HCT116 (cell line): ENCODE measurements at places on chromosomes 2 and 18. TPM values are rescaled to one million over a fixed set of nuclear protein-coding genes. Genes with fewer than 3 reads are reported as not detected.

SLC66A2 gene
- total RNA-seq, result 44.9 TPM

RPE gene
- total RNA-seq, result 67.6 TPM

CFAP221 gene
- 0.96 TPM for total RNA-seq

PROKR1 gene
- not detected for total RNA-seq

AOX1 gene
- total RNA-seq, result 0.71 TPM

ABHD1 gene
- total RNA-seq, result not detected

SPATA3 gene
- total RNA-seq, result not detected

EFR3B gene
- 0.96 TPM for total RNA-seq

CROCC2 gene
- not detected for total RNA-seq

ARHGAP28 gene
- not detected for total RNA-seq

C2orf78 gene
- total RNA-seq, result 1.5 TPM

MYO5B gene
- 32.1 TPM for total RNA-seq

DNA sequence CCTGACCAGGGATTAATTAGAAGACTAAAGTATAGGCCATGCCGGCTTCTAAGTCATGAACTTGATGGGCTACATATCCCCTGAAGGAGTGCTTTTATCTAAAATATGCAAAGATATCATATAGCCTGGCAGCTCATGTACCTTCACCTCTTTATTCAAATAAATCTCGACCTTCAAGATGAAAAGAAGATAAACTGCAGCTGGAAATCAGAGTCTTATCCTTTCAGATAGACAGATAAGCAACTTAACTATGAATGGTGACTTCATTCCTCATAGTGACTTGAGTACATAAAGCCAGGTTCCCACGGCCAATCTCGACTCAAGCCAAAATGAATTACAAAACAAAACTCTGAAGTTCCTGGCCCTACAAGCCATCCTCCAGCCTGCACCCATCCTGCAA, 165.3 kb upstream of the KLHL29 start:
- H3K4me3 ChIP-seq, result no peak overlapping the region
- no peaks in the 10 kb centered on the region for H3K4me1 ChIP-seq
- no peak for DNase-seq

GRCh38 chr2:8627692-8628085, 54.2 kb upstream of the ID2 start:
- H3K27ac ChIP-seq, result peak overlapping the region; percentile 91
- no peaks in the 10 kb centered on the region for H3K36me3 ChIP-seq
- H3K4me3 ChIP-seq, result peak overlapping the region; percentile 56
- H3K4me1 ChIP-seq, result peaks cover 60% of the 10 kb centered on the region
- no peak for DNase-seq

GRCh38 chr18:5868218-5868854, 27.0 kb downstream of the TMEM200C start:
- H3K27ac ChIP-seq, result no peak overlapping the region
- H3K4me3 ChIP-seq, result no peak overlapping the region
- no peaks in the 10 kb centered on the region for H3K36me3 ChIP-seq
- no peak for DNase-seq
- H3K27me3 ChIP-seq, result no peaks in the 10 kb centered on the region

GRCh38 chr2:54233832-54234649, 22.0 kb downstream of the TSPYL6 start:
- no peaks in the 10 kb centered on the region for H3K36me3 ChIP-seq
- H3K27ac ChIP-seq, result no peak overlapping the region
- no peak for DNase-seq
- H3K4me3 ChIP-seq, result no peak overlapping the region
- H3K27me3 ChIP-seq, result no peaks in the 10 kb centered on the region

DNA sequence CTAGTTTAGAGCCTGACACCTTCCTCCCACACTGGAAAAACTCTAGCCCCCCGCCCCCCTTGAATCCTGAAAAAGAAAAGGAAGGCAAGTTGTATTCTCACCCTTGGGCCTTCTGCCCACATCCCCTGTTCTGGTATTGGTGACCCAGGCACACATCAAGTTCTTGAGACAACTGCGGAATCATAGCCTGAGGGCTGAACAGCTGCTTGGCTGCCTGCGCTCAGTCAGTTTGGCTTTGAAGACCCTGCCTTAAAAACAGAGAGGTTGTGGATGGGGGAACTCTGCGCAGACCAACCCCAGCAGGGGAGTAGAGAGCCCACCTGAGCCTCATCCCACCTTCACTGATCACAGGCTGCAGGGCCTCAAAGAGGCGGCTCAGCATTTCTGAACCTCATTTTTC, 229.2 kb downstream of the ANAPC1 start:
- no peak overlapping the region for H3K27ac ChIP-seq
- peaks cover 11% of the 10 kb centered on the region for H3K4me1 ChIP-seq
- no peak overlapping the region for H3K4me3 ChIP-seq
- DNase-seq, result no peak
- no peaks in the 10 kb centered on the region for H3K36me3 ChIP-seq
- H3K27me3 ChIP-seq, result no peaks in the 10 kb centered on the region

- DNase-seq, result no peak
- H3K27me3 ChIP-seq, result no peaks in the 10 kb centered on the region
- H3K27ac ChIP-seq, result no peak overlapping the region
- H3K36me3 ChIP-seq, result no peaks in the 10 kb centered on the region
- no peak overlapping the region for H3K4me3 ChIP-seq
Measured at GRCh38 chr18:3209859-3210569, 9.8 kb downstream of the MYOM1 start.

DNA sequence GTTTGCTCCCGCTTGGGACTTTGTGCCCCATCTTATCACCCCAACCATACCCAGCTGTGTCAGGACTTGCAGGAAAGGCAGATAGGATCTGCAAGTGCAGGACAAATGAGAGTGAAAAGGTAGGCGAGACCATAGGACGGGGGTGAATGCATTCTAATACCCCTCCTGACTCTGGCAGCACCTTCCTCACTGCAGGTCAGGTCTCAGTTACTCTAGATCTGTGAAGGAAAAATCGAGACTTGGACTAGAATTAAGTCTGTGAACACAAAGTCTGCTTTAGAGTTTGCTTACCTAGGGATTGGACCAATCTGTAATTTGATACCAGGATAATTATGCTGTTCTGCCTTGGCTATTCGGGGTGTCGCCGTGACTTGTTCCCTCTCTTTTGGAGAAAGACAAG, 19.7 kb downstream of the NT5DC4 start:
- H3K4me3 ChIP-seq, result no peak overlapping the region
- no peaks in the 10 kb centered on the region for H3K27me3 ChIP-seq
- no peak for DNase-seq
- H3K4me1 ChIP-seq, result peaks cover 15% of the 10 kb centered on the region

DNA sequence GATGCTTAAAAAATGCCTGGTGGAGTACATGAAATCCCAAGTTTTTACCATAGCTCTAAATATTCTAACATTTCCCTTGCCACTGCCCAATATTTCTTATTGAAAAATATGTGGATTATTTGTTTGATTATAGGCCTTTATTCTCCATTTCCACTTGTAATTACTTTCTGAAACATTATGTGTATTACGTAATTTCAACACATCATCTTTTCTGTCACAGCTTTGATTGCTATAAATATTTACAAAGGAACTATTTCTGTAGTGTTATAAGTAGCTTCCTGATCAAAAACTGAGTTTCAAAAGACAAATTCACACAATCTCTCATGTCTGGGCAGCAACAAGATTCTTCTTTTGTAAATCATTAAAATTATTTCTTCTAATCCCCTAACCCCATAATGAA, 859.6 kb upstream of the CRIM1 start:
- no peak overlapping the region for H3K4me3 ChIP-seq
- DNase-seq, result no peak
- H3K27me3 ChIP-seq, result no peaks in the 10 kb centered on the region

DNA sequence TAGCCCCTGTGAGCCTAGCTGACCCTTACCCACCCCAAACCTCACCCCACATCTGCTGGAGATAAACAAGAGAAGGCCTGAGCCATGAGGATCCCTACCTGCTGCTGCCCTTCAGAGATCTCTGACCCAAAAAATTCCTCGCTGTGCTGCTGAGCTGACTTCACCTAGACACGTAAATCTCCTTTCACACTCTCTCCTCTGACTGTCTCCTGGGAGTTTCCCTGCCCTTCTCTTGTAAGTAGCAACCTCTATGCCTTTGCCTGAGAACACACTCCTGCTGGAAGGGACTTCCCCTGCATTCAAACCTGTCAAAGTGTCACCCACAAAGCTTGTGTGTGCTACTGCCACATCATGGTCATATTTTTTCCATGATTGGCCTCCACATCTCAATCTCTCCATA, 134.2 kb upstream of the NOL4 start:
- H3K27ac ChIP-seq, result no peak overlapping the region
- H3K36me3 ChIP-seq, result no peaks in the 10 kb centered on the region
- DNase-seq, result no peak
- H3K4me3 ChIP-seq, result no peak overlapping the region

DNA sequence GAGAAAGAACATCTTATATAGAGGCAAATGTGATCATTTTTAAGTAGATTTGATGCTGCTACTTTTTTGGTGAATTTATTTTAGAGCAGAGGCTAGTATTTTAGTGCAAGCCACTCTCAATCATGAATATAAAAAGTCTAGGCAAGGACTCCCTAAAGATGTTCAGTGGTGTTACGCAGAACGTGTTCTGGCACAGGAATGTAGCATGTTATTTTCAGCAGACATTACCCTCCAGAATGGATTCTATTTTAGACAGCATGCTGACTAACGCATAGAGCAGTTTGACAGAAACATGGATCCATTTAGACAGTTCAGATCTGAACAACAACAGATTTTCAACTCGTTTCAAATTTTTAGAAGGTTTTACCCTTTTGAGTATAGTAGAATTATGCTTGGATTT, 54.1 kb downstream of the DSC3 start:
- H3K4me1 ChIP-seq, result peaks cover 20% of the 10 kb centered on the region
- H3K4me3 ChIP-seq, result no peak overlapping the region
- no peaks in the 10 kb centered on the region for H3K36me3 ChIP-seq

- no peak overlapping the region for H3K27ac ChIP-seq
- no peaks in the 10 kb centered on the region for H3K36me3 ChIP-seq
- no peaks in the 10 kb centered on the region for H3K27me3 ChIP-seq
- DNase-seq, result no peak
Measured at GRCh38 chr2:168543037-168543436, 87.0 kb downstream of the CERS6 start.

- H3K4me3 ChIP-seq, result no peak overlapping the region
- H3K4me1 ChIP-seq, result peaks cover 32% of the 10 kb centered on the region
- H3K36me3 ChIP-seq, result no peaks in the 10 kb centered on the region
- no peak for DNase-seq
Measured at GRCh38 chr2:159067971-159068370, 99.5 kb downstream of the TANC1 start.

- H3K27me3 ChIP-seq, result no peaks in the 10 kb centered on the region
- no peak overlapping the region for H3K27ac ChIP-seq
- no peak overlapping the region for H3K4me3 ChIP-seq
Measured at GRCh38 chr2:171169839-171170238, 9.1 kb upstream of the TLK1 start.

- H3K4me3 ChIP-seq, result no peak overlapping the region
- no peaks in the 10 kb centered on the region for H3K36me3 ChIP-seq
- no peaks in the 10 kb centered on the region for H3K27me3 ChIP-seq
- H3K4me1 ChIP-seq, result no peaks in the 10 kb centered on the region
Measured at GRCh38 chr18:28189400-28190239, 12.7 kb upstream of the CDH2 start.

GRCh38 chr2:54475285-54475684, 19.2 kb downstream of the SPTBN1 start:
- no peak overlapping the region for H3K4me3 ChIP-seq
- H3K27ac ChIP-seq, result no peak overlapping the region
- H3K4me1 ChIP-seq, result peaks cover 14% of the 10 kb centered on the region
- no peaks in the 10 kb centered on the region for H3K36me3 ChIP-seq

DNA sequence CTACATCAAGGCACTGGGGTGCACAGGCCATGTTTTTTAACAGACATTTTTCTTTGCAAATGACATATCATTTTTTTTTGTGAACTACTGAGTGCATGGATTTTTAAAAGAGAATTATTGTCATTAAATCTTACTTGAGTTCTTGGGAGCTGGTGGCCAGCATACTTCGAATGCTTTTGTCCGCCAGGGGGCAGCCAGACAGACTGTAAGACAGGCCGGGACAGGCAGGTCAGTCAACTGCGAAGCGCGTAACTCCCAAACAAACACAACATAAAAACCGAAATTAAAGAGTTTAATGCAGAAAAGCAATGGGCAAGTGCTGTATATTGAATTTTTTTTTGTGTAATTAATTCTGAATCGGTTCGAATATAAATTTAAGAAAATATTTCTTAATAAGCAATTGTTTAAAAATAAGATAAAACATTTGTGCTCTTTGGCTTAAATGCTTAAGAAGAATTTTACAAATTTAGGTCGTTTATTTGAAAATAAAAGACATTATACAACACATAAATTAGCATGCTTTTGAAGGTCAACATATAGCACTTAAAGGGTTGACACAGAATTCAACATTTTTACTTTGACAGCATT, 142.2 kb upstream of the PXDN start:
- no peaks in the 10 kb centered on the region for H3K36me3 ChIP-seq
- no peak overlapping the region for H3K4me3 ChIP-seq
- H3K27me3 ChIP-seq, result peaks cover 25% of the 10 kb centered on the region

GRCh38 chr2:240289701-240290431, 145.6 kb upstream of the GPC1 start:
- no peaks in the 10 kb centered on the region for H3K36me3 ChIP-seq
- H3K27ac ChIP-seq, result no peak overlapping the region
- H3K4me3 ChIP-seq, result no peak overlapping the region
- H3K27me3 ChIP-seq, result no peaks in the 10 kb centered on the region
- DNase-seq, result no peak

- H3K27ac ChIP-seq, result no peak overlapping the region
- DNase-seq, result no peak
- H3K4me3 ChIP-seq, result no peak overlapping the region
- H3K4me1 ChIP-seq, result peaks cover 19% of the 10 kb centered on the region
- no peaks in the 10 kb centered on the region for H3K27me3 ChIP-seq
Measured at GRCh38 chr2:45698554-45698953, 47.1 kb downstream of the PRKCE start.

DNA sequence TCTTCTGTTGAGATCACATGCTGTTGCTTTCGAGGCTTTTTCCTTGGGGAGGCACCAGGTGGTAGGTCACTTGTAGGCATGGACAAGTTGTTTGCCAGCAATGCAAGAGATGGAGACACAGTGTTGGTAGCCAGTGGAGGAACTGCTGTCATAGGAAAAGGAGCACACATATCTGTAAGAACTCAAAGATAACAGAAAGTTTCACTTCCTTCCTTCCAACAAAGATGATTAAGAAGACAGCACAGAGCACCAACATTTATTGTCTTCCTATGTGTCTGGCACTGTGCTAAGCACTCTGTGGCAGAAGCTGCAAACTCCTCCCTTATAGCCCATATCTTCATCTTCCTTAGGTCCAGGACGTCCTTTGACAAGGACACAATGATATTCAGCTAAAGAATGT, 64.5 kb upstream of the AMMECR1L start:
- no peaks in the 10 kb centered on the region for H3K4me1 ChIP-seq
- no peaks in the 10 kb centered on the region for H3K27me3 ChIP-seq
- peaks cover 19% of the 10 kb centered on the region; the same call in 1 of the 2 replicates for H3K36me3 ChIP-seq
- H3K27ac ChIP-seq, result no peak overlapping the region
- H3K4me3 ChIP-seq, result no peak overlapping the region

- no peaks in the 10 kb centered on the region for H3K36me3 ChIP-seq
- H3K27me3 ChIP-seq, result no peaks in the 10 kb centered on the region
- H3K4me3 ChIP-seq, result peak overlapping the region; percentile 9
- H3K4me1 ChIP-seq, result peaks cover 68% of the 10 kb centered on the region
- peak; percentile 64 for DNase-seq
Measured at GRCh38 chr2:240369801-240370585, 65.5 kb upstream of the GPC1 start.

GRCh38 chr2:206337956-206338355, 63.5 kb downstream of the ZDBF2 start:
- H3K36me3 ChIP-seq, result no peaks in the 10 kb centered on the region
- DNase-seq, result no peak
- H3K4me3 ChIP-seq, result no peak overlapping the region
- no peak overlapping the region for H3K27ac ChIP-seq
- H3K4me1 ChIP-seq, result no peaks in the 10 kb centered on the region
- no peaks in the 10 kb centered on the region for H3K27me3 ChIP-seq
